Fibroblast of skin of left biceps (primary cell): ENCODE measurements at places on chromosomes 2 and 18.

- no peak for DNase-seq
These were observed 16.9 kb upstream of the ZCCHC2 start for GRCh38 chr18:62505669-62506494.

- no peak for DNase-seq
These were observed 279.1 kb upstream of the LYPD1 start for GRCh38 chr2:132949108-132949507.

DNA sequence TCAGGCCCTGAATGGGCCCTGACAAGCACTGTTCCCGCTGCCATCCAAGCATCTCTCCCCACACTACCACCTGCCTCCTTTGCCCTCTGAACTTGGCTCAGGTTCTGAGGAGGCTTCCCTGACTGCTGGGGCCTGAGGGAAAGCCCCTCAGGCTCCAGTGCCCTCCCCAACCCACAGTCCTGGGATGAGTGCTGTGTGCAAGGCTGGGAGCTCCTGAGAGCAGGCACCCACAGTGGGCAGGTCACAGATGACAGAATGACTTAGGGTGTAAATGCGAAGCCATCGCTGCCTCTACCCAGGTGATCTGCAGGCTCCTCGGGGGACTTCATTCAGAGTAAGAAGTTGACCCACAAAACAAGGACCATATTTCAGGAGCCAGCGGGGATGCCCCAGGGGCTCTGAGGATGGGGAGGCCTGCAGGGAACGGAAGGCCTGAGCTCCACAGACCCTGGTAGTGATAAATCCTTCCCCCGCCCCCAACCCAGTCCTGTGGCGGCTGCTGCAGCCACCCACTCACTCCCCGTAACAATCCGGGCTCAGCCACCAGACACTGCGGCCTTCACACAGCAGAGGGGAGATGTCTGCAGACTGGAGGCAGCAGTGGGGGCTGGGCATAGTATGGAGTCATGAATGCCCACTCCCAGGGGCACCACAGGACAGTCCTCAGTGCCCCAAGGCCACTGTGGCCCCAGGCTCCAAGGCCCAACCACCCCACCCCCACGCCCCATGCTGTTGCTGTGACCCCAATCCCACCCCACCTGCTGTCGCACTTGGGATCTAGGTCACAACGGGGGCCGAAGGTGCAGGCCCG lies 8.9 kb downstream of the BIN1 start:
- DNase-seq: no peak

DNA sequence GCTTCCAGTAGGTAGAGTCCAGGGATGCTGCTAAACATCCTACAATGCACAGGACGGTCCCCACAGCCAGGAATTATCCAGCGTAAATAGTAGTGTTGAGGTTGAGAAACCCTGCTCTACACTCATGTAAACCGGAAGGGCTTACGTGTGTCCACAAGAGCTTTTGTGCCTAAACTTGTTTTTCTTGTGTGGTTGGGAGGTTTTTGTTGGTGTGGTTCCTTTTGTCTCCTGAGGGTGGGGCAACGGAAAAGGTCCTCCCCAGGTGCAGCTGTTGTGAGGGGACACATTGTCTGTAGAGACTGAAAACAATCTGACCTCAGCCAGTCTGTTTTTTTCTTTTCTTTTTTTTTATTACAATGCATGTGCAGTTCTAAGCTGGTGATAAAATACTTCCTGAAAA lies 72.7 kb upstream of the MGAT5 start:
- DNase-seq: no peak

- DNase-seq: no peak
These were observed 25.5 kb downstream of the VRK2 start for GRCh38 chr2:58072102-58072501.
